ENCODE measurements at places on chromosomes 6 and 20.

DNA sequence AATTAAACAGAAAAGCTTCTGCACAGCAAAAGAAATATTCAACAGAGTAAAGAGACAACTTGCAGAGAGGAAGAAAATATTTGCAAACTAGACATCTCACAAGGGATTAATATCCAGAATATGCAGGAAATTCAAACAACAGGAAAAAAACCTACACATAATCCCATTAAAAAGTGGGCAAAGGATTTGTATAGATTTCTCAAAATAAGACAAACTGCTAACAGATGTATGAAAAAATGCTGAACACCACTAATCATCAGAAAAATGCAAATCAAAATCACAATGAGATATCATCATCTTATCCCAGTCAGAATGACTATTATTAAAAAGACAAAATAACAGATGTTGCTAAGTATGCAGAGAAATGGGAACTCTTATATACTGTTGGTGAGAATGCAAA is 129.6 kb downstream of the SYNDIG1 start:
- no peak overlapping the region for H3K4me3 ChIP-seq
- DNase-seq = no peak
- H3K27ac ChIP-seq = no peak overlapping the region

DNA sequence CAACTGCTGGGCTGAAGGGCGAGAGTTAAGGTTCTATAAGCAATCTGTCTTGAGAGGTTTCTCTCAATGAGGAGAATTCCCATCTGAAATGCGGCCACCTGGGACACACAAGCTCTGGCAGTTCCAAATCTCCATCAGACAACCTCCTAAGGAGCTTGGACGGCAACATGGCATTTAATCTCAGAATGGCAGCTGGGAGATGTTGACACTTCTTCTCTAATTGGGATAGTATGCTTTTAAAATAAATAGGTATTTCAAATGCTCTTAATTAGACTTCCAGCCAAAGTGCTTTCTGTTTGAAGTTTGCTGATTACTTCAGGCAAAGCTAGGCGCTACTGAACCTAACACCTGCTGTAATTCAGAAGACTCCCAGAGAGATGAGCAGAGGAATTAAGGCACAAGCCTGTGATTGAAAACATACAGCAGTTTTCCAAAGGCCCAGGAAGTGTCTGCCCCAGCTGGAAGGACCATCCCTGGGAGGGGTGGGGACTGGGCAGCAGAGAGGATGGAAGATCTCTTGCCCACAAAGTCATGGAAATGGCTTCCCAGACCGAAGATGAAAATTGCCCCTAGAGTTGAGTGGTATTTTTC is 59.1 kb upstream of the KCNK16 start:
- no peak overlapping the region for H3K4me3 ChIP-seq
- no peak overlapping the region for H3K27ac ChIP-seq
- no peaks in the 10 kb centered on the region for H3K36me3 ChIP-seq
- H3K4me1 ChIP-seq = no peaks in the 10 kb centered on the region

DNA sequence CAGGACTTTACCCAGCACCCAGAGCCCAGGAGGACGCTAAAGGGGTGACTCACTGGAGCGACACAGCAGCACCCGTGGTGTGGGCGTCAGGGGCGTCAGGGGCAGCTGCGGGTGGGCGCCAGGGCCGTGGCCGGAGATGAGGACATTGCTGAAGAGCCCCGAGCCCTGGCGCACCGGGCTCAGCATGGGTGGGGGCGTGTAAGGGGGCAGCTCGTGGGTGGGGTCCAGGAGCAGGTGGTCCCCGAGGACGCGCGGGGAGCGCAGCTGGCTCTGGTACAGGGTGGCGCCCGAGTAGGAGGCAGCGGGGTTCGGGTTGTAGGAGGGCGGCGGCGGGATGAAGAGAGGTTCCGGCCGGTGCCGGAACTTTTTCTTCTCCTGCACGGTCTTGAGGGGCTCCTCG is 41.6 kb upstream of the MRPS10 start:
- no peak overlapping the region for H3K27ac ChIP-seq
- H3K27me3 ChIP-seq = no peaks in the 10 kb centered on the region
- no peak overlapping the region for H3K4me3 ChIP-seq
- peaks cover 19% of the 10 kb centered on the region for H3K36me3 ChIP-seq

- no peaks in the 10 kb centered on the region for H3K27me3 ChIP-seq
- H3K4me1 ChIP-seq = no peaks in the 10 kb centered on the region
- no peaks in the 10 kb centered on the region for H3K36me3 ChIP-seq
- H3K27ac ChIP-seq = no peak overlapping the region
- no peak overlapping the region for H3K4me3 ChIP-seq
- DNase-seq = no peak
Measured at GRCh38 chr6:16251706-16252105, 13.3 kb downstream of the GMPR start.

- H3K4me1 ChIP-seq = no peaks in the 10 kb centered on the region
- DNase-seq = peak; percentile 19
- no peaks in the 10 kb centered on the region for H3K36me3 ChIP-seq
- H3K27ac ChIP-seq = no peak overlapping the region
- no peak overlapping the region for H3K4me3 ChIP-seq
- no peaks in the 10 kb centered on the region for H3K27me3 ChIP-seq
Measured at GRCh38 chr20:33348136-33348937, 53.0 kb downstream of the CDK5RAP1 start.

DNA sequence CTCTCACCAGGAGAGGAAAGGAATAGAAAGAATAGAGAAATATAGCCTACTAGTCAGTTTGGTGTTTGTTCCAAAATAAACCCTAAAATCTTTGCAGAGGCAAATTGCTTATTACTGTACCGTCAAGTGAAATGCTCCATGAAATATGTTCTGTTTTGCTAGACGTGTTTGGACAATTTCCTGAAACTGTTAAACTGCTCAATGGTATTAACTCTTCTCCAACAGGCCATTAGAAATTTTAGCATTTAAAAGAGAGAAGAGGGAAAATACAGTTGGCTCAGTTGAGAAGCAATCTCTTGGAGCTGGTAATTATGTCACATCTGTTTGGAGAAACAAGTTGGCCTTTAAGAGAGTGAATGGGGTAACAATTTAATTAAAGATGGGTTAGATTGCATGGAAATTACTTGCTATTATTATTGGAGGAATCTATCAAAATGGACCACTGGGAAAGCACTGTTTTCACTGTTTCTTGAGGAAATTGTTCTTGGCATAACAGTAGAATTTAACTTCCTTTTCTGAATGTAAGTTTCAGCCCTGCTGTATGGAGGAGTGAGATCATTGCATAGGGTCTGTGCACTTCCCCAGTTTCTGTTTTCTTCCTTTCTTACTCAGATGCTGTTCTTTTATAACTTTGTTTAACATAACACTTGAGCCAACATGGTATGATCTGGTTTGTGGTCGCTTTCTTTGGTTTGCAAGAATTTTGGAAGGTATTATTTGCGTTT is 373.6 kb downstream of the PLCB1 start:
- H3K27ac ChIP-seq = no peak overlapping the region
- no peaks in the 10 kb centered on the region for H3K4me1 ChIP-seq
- H3K4me3 ChIP-seq = no peak overlapping the region

DNA sequence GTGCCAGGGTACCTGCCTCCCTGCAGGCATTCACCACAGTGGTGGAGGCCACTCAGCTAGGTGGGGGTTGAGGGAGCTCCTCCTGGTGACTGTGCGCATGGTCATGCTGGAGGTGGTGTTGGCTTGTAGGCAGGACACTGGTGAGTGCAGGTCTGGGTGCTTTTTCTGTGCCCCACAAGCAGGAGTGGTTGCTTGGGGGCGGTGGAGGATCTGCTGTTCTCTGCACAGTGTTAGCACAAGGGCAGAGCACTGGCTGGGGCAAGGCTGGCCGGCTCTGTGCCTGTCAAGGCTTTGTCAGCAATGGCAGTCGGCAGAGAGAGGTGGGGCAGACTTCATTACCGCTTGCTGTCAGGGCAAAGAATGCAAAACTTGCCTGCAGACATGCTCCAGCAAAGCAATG is 632.1 kb upstream of the ID4 start:
- no peaks in the 10 kb centered on the region for H3K4me1 ChIP-seq
- H3K36me3 ChIP-seq = no peaks in the 10 kb centered on the region
- peak; percentile 20 for DNase-seq
- no peak overlapping the region for H3K27ac ChIP-seq

DNA sequence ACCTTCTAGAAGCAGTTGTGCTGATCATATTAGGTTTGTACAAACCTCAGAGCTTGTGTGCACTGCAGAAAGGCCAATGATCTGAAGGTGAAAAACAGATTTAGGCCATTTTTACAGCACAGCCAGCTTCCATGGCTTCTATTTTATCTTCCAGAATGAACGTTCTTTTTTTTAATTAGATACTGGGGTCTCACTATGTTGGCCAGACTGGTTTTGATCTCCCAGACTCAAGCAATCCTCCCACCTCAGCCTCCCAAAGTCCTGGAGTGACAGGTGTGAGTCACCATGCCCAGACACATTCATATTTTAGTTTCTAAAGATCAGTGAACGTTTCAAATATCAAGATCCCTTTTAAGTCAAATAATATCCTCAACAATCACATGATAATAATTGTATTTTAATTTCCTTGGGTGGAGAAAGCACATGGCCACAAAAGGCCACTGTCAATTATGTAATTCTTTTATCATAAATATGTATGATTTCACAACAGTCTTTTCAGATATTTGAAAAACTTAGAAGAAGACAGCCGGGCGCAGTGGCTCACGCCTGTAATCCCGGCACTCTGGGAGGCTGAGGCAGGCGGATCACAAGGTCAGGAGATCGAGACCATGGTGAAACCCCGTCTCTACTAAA is 326.7 kb upstream of the JARID2 start:
- H3K4me1 ChIP-seq = no peaks in the 10 kb centered on the region
- H3K27ac ChIP-seq = no peak overlapping the region
- no peak overlapping the region for H3K4me3 ChIP-seq
- no peak for DNase-seq
- H3K36me3 ChIP-seq = no peaks in the 10 kb centered on the region

DNA sequence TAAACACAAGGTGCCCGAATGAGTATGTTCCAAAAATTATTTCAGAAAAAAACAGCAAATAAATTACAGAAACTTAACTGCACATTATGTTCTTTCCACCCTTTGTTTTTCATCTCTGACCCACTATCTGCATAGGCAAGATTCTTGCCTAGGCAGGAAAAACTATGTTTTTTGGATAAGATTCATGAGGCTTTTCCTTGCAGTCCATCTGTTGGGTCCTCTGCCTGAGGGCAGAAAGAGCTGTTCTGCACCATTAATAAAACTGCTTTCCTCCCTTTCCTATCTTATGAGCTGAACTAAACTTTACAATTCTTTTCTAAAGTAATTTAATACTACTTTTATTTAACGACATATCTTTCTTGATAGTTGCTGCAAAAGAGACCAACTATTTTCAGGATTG is 21.1 kb downstream of the ENPP1 start:
- H3K4me1 ChIP-seq = no peaks in the 10 kb centered on the region
- H3K27me3 ChIP-seq = no peaks in the 10 kb centered on the region
- no peak overlapping the region for H3K27ac ChIP-seq
- no peaks in the 10 kb centered on the region for H3K36me3 ChIP-seq

- no peaks in the 10 kb centered on the region for H3K27me3 ChIP-seq
- no peak overlapping the region for H3K4me3 ChIP-seq
- no peaks in the 10 kb centered on the region for H3K4me1 ChIP-seq
- no peaks in the 10 kb centered on the region for H3K36me3 ChIP-seq
- no peak overlapping the region for H3K27ac ChIP-seq
Measured at GRCh38 chr20:61324906-61325305, 72.8 kb downstream of the CDH4 start.

DNA sequence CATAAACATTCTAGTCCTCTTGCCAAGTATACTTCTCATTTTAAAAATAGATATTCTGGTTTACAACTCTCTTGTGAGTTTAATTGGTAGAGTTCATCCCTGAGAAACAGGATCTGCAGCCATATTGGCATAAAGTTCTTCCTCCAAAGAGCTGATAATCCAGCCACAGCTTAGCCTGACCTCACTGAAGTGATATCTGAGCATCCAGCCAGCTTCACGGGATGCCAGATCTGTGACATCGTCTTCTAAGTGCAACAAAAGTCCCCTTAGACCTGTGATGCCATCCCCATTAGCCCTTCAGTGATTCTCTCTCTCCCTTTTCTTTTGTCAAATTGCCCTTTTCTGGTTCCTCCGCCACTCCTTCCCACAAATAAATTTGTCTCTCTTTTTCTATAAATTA is 180.6 kb upstream of the STXBP5 start:
- H3K4me3 ChIP-seq = no peak overlapping the region
- no peaks in the 10 kb centered on the region for H3K4me1 ChIP-seq
- no peaks in the 10 kb centered on the region for H3K27me3 ChIP-seq

- no peaks in the 10 kb centered on the region for H3K4me1 ChIP-seq
Measured at GRCh38 chr6:117504478-117505144, 22.1 kb downstream of the DCBLD1 start.

GRCh38 chr6:139965393-139965792 is 590.9 kb upstream of the CITED2 start:
- no peak overlapping the region for H3K27ac ChIP-seq
- no peaks in the 10 kb centered on the region for H3K4me1 ChIP-seq
- no peak overlapping the region for H3K4me3 ChIP-seq
- no peaks in the 10 kb centered on the region for H3K27me3 ChIP-seq
- H3K36me3 ChIP-seq = no peaks in the 10 kb centered on the region

- no peak overlapping the region for H3K4me3 ChIP-seq
- H3K36me3 ChIP-seq = no peaks in the 10 kb centered on the region
- H3K4me1 ChIP-seq = no peaks in the 10 kb centered on the region
- no peak overlapping the region for H3K27ac ChIP-seq
Measured at GRCh38 chr6:42022755-42023384, 27.5 kb upstream of the TAF8 start.
